Temporal lobe (tissue), 4 donors: ENCODE measurements at places on chromosomes 16 and 17. TPM values are rescaled to one million over a fixed set of nuclear protein-coding genes. Genes with fewer than 3 reads are reported as not detected.

ANKS4B gene
- not detected for total RNA-seq

TNP2 gene
- total RNA-seq, result not detected

FOXF1 gene
- 0.49 TPM for total RNA-seq

RDM1 gene
- total RNA-seq, result 0.98 TPM

ZNF688 gene
- total RNA-seq, result 7.4 TPM
